ENCODE measurements at places on chromosomes 3 and 15. TPM values are rescaled to one million over a fixed set of nuclear protein-coding genes. Genes with fewer than 3 reads are reported as not detected.

Gene LIPC
- polyA plus RNA-seq = not detected

DNA sequence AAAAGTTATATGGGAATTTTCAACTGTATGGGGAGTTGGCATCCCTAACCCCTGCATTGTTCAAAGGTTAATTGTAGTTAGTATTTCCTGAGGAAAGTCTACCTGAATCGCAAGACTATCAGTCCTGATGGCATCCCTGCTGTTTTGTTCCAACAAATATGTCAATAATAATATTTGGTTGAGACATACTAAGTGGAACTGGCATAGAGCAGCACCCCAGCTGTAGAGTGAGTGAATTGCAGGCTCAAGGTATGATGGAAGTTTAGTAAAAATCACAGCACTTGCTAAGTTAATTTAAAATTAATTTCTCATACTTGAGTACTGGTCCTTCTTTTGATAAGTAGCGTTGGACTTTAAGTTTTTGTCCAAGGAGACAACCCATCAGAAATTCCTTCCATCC, 18.0 kb upstream of the COMMD2 start:
- DNase-seq = no peak

DNA sequence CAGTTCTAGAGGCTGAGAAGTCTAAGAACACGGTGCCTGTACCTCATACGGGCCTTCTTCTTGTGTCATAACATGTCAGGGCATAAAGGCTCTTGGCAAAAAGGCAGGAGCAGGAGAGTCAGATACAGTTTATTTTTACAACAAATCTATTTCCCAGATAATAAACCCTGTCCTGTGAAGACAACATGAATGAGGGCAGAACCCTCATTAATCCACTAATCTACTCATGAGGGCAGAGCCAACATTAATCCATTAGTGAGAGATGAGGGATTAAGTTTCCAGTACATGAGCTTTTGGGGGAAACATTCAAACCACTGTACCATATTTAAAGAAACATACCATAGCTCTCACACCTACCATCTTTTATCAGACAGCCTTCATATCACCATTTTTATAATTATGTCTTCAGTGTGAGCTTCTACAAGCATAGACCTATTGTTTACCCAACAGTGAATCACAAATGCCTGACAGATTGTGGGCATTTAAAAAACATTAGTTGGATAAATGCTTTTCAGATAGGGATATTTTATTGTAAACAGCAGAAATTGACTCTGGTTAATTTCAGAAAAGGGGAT, 645.8 kb downstream of the GRM7 start:
- peak; percentile 55 for DNase-seq

- no peak for DNase-seq
These were observed 47.4 kb upstream of the TPM1 start for GRCh38 chr15:62994975-62995681.

Gene GADL1
- not detected for polyA plus RNA-seq

Gene SLC15A2
- 0.14 TPM for polyA plus RNA-seq

GRCh38 chr3:20256144-20256543, 70.1 kb upstream of the SGO1 start:
- DNase-seq = peak; percentile 92

Measured in endothelial cell of umbilical vein (primary cell).